ENCODE measurements at places on chromosomes 13 and 19.

DNA sequence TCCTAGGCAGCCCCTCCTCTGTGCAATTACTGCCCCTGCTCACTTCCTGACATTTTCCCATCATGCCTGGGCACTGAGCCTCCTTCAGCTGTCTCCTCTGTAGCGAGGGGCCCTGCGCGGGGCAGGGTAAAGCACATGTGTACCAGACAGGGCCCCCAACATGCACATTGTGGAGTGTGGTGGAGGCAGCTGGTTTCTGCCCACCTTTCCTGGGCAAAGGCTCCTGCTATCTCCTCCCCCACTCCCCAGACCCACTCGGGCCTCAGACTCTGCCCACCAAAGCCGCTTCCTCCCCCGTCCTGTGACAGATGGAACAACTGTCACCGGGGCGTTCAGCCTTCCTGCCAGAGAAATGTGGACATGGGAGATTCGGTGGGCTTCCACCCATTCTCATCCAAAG lies 2.9 kb upstream of the KPTN start:
- no peak for DNase-seq

DNA sequence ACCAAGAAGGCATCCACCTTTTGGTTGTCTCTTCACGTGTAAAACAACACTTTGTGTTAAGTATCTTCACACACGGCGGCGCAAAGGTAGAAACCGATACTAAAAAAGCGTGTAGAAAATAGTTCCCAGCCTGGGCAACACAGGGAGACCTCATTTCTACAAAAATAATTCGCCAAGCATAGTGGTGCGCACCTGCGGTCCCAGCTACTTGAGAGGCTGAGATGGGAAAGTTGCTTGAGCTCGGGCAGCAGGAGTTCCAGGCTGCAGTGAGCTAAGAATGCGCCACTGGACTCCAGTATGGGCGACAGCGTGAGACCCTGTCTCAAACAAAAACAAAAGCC lies 573 bp upstream of the ERCC5 start:
- DNase-seq: no peak

- peak; percentile 83 for DNase-seq
Observed at GRCh38 chr19:49546825-49547565, 19.2 kb downstream of the RCN3 start.

GRCh38 chr13:94950303-94950702 lies 238.0 kb upstream of the SOX21 start:
- DNase-seq: no peak

DNA sequence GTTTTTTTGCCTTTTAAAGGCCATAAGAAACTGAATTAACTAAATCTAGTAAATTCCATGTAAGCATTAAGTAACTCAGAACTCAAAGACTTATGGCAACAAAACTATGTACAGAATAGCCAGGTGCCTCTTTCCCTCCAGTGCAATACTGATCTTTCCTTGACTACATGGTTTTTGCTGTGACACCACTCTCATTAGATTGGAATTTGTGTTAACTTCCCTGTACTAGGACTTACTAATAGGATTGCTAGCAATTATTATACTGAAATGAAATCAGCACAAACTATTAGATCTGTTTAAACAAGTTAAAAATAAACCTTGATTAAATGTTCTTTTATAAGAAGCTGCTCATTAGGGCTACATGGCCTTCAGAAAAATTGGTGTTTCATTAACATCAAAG lies 96.3 kb downstream of the DACH1 start:
- no peak for DNase-seq

- no peak for DNase-seq
Observed at GRCh38 chr13:105928048-105928447, 607.4 kb downstream of the EFNB2 start.

GRCh38 chr19:48770266-48770665 lies 14.9 kb downstream of the FGF21 start:
- DNase-seq: no peak

DNA sequence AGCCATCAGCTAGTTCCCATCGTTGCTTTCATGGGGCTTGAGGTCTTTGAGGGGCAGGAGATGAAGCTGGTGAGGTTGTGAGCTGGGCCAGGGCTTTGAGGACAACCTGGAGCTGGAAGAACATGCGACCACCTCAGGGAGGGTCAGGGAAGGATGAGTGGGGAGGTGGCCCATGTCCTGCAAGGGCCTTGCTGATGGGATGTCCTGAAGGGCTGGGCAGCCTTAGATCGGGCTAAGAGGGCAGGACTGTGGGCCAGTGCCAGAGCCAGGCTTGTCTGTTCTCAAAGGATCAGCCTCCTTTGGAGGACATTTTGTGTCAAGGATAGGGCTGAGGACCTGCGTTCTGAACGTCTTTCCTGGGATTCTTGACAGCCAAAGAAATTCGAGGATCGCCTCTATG lies 10.5 kb downstream of the CYTH2 start:
- DNase-seq: no peak

- DNase-seq: no peak
Observed at GRCh38 chr19:5968431-5969373, 9.2 kb downstream of the RANBP3 start.

DNA sequence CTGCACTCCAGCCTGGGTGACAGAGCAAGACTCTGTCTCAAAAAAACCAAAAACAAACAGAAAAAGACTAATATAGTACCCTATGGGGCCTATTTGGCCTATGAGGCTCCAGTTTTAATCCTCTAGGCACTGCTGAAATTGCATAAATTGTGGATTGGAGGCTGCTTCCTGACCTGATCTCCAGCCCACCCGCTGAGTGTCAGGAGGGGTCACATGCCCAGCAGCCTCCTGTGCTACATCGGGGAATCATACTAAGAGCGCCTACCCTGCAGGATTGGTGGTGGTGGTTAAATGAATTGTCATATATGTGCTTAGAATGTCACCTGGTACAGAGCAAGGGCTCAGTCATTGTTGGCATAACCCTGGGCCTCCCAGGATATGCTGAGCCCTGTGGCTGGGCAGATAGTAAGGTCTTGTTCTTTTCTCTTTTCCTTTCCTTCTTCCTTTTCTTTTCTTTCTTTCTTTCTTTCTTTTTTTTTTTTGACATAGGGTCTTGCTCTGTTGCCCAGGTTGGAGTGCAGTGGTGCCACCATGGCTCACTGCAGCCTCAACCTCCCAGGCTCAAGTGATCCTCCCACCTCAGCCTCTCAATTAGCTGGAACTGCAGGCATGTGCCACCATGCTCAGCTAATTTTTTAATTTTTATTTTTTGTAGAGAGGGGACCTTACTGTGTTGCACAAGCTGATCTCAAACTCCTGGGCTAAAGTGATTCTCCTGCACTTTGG lies 31.3 kb downstream of the LTBP4 start:
- no peak for DNase-seq

GRCh38 chr19:40621283-40621682 lies 20.1 kb downstream of the LTBP4 start:
- no peak for DNase-seq

GRCh38 chr13:91185294-91185863 lies 162.1 kb upstream of the MIR17HG start:
- no peak for DNase-seq

- DNase-seq: no peak
Observed at GRCh38 chr13:98798849-98799645, 46.6 kb upstream of the SLC15A1 start.

- DNase-seq: no peak
Observed at GRCh38 chr19:19040417-19040816, 7.0 kb downstream of the ARMC6 start.

- no peak for DNase-seq
Observed at GRCh38 chr13:44230736-44231135, 142.9 kb upstream of the SERP2 start.

- no peak for DNase-seq
Observed at GRCh38 chr13:112143753-112144615, 77.0 kb downstream of the SOX1 start.

DNA sequence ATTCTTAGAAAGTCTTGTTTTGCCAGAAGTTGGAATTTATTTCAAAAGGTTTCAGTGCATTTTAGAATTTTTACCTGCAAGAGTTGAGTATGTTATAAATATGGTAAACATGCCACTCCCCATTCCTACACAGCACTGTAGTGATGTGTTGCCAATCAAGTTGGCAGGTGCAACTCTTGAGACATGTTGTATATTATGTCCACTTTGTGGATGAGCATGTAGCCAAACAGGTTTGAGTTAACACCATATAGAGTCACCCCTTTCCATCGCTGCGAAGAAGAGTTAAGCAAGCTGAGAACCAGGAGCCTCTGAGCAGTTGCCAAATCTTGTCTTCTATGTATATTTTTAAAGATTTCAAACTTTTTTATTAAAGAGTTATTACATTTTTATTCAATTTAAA lies 359.8 kb downstream of the LMO7 start:
- DNase-seq: no peak

GRCh38 chr13:58767566-58767965 lies 1136.0 kb downstream of the PCDH17 start:
- no peak for DNase-seq

- no peak for DNase-seq
Observed at GRCh38 chr13:66965181-66965580, 265.0 kb downstream of the PCDH9 start.

GRCh38 chr19:1856345-1856697 lies 7.1 kb downstream of the KLF16 start:
- no peak for DNase-seq

GRCh38 chr13:37925878-37926473 lies 56.4 kb upstream of the TRPC4 start:
- no peak for DNase-seq
